Thymus (tissue), 14 donors: ENCODE measurements at places on chromosomes 1 and 21.

DNA sequence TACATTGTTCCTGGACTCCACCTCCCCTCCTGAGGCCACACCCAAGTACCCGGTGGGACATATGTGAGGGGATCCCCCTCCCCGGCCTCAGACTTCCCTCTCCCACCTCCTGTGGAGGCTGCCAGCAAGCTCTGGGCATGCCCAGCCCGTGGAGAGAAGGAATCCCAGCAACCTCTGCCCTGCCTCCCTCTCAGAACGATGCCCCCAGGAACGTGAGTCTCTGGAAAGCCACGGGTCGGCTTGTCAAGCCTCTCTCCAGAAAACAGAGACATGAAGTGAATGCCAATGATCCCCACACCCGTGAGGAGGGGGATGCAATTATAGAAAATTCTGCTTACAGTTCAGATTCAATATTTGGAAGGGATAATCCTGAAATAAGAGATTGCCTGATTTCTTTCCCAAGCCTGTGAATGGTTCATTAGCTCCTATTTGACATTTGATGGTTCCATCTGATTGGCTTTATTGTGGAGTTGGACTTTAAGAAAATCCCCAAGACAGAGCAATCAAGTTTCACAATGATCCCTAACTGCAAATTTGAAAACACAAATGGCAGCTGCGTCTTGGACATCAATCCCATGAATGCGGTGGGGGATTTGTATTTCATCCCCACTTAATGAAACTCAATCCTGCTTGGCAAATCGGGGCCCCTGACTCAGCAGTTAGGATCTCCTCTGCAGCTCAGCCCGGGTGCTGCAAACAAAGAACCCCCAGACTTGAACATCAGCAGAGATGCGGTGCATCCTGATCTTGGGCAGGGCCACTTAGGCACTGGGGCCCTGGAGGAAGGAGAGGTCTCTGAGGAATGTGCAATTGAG is 9.1 kb upstream of the GUCA2B start:
- no peak for DNase-seq

- DNase-seq, result no peak
Observed at GRCh38 chr1:223674119-223674890, 8.8 kb upstream of the CAPN8 start.

DNA sequence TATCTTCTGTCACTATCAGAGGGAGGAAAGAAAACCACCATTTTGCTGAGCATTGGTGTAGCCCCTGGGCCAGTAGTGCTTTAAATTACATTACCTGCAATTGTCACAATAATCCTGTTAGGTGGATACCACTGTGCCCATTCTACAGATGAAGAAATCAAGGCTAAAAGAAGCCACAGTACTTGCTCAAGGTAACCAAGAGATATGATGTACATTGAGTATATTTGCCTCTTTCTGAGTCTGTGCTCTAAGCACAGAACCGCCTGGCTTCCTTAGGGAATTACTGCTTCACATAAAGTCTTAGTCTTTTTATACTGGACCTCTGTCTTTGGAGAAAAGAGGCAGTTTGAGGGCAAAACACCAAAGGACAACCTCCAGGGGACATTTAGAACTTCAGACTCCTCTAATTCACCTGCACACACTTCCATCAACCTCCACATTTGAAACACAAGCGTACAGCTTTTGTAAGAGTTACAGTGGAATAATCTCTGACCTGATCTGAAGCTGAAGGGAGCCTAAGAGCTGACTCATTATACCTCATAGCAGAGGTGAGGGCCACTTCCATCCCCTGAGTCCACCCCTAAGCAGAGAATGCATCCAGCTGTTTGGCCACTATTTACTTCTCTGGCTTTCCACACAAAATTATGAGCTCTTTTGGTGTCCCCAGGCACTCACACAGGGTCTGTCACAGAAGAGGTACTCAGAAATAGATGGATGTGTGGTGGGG is 61.8 kb downstream of the PLPP3 start:
- no peak for DNase-seq

DNA sequence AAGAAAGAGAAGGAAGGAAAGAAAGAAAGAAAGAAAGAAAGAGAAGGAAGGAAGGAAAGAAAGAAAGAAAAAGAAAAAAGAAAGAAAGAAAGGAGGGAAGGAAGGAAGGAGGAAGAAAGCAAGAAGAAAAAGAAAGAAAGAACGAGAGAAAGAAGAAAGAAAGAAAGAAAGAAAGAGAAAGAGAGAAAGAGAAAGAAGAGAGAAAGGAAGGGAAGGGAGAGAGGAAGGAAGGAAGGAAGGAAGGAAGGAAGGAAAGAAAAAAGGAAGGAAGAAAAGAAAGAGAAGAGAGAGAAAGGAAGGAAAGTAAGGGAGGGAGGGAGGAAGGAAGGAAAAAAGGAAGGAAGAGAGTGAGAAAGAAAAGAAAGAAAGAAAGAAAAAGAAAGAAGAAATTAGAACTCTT is 95.4 kb upstream of the ZNF281 start:
- DNase-seq, result no peak

DNA sequence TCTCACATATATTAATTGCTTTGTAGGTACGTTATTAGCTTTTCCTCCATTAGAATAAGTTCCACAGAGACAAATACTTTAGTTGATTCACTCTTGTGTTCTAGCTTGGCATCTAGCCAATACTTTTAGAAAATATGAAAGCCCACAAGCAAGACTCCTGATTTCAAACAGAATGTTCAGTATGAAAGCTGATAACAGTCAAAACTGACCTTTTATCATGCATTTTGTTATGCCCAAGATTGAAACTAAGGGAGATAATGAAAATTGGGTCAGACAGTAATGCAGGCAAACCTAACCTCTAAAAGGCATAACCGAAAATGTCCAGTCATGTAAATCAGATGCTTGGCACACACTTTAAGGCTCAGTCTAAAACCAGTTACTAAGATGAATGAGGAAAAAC is 61.7 kb downstream of the ERICH3 start:
- DNase-seq, result no peak

- DNase-seq, result no peak
Observed at GRCh38 chr21:45156459-45156858, 82.1 kb downstream of the ADARB1 start.

GRCh38 chr1:166086113-166086883 is 80.5 kb downstream of the FAM78B start:
- DNase-seq, result no peak

GRCh38 chr1:15110867-15111230 is 42.7 kb upstream of the TMEM51 start:
- no peak for DNase-seq

- no peak for DNase-seq
Observed at GRCh38 chr1:232622981-232623380, 7.0 kb downstream of the SIPA1L2 start.

DNA sequence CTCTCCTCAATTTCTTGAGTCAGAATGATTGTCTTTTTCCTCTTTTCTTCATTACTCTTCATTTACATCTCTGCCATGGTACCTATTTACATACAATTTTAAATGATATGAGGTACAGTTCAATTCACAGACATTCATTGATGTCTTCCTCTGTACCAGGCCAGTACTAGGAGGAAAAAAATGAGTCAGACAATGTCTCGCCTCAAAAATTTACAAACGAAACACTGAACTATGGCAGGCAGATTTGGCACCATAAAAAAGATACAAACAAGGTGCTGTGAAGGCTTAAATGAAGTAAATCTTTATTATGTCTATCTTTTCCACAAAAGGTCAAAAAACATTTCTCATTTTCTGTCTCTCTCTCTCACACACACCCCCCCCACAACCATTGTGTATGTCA is 71.0 kb downstream of the RGS13 start:
- DNase-seq, result no peak

DNA sequence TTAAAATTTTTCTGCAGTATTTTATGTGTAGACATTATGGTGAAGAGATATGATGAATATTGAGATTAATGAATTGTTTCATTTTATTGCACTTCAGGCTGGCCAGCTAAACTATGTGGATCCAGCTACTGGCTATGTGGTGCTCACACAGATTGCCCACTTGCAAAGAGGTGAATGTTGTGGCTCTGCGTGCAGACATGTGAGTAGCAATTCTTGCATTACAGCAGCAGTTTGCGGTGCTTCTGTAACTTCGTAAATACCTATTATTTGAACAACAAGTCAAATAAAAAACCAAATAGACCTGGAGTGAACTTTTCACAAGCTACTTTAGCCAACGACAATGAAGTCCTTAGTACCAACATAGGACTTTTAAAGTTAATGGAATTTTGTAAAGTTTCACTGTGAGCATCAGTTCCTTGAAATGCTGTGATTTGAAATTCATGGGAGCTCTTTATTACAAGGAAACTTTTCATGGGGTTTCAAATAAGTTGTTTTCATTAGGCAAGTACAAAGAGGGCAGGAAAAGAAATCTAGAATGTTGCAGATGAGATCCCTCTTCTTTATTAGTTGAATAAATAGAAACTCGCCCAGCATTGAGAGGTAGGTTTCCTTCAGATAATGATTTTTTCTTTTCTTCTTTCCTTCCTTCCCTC is 3.4 kb downstream of the C1orf53 start:
- DNase-seq, result no peak

DNA sequence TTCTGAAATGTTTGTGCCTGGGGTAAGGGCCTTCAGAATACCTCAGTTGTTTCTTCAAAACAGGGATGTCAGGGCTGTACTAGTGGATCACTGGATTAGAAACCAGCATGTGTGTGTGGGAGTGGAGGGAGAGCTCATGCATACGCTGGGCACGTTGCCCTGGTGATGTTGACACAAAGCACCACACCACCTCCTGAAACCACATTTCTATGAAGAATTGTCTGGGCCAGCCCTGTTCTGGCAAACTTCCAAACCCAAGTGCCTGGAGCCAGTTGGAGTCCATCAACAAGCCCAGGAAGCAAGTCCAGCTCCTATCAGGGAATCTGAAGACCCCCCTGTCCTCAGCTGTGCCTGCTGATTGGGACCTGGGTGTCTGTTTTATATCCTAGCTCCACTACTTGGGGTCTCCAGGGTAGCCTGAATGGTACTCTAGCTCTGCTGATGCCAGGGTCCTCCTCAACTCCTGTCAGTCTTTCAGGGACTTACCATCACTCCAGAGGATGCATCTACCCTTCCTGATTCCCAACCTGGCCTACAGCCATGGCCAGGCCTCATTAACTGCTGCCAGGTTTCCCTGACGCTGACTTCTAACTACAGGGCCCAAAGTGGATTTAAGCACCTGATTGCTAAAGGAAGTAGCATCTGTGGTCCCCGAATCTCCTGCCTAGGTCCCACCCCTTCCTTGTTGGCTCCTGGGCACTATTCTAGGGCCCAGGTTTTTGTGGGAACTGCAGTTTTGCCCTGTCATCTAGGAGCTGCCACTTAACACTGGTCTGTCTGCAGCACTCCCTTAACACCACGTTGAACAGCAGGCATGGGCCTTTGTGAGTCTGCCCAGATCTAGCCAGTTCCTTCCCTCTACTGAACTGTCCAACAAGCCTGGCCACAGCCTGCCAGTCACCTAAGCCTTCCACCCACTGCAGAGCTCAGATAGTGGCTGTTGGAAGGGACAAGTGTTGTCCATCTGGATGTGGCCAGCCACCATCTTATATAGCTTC is 45.5 kb downstream of the LPAR3 start:
- DNase-seq, result no peak

- peak; percentile 58 for DNase-seq
Observed at GRCh38 chr1:2415801-2416208, 3.4 kb upstream of the PEX10 start.

- DNase-seq, result no peak
Observed at GRCh38 chr21:34730194-34730593, 61.4 kb downstream of the CLIC6 start.

DNA sequence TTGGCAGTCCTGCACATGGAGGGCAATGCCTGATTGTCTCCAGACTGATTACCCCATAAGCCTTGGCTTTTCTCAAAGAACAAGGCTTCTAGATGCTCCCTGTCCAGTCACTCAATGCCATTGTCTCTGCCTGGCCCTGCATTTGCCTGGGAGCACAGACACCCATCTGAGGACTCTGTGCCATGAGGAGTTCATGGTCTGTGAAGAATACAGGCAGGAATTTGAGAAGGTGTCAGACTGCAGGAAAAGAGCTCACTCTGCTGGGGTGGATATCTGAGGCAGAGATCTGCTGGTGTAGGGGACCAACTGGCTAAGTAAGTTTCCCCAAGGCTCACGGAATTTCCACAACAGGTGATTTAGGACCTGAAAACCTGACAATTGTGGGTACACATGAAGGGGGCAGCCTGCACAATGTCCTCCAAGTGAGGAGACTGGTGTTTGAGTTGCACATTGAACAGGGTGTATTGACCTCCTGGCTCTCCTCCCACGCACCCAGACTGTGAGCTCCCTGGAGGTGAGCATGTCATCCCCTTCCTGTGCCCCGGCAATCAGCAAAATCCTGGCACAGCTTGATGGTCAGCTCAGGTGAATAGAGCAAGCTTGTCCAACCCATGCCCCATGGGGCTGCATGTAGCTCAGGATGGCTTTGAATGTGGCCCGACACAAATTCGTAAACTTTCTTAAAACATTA is 829 bp downstream of the CYP4A22 start:
- no peak for DNase-seq

- no peak for DNase-seq
Observed at GRCh38 chr1:208069317-208069716, 158.4 kb upstream of the CD34 start.

- no peak for DNase-seq
Observed at GRCh38 chr1:20999525-21000244, 177.0 kb downstream of the EIF4G3 start.

GRCh38 chr1:235892202-235892601 is 25.5 kb upstream of the LYST start:
- DNase-seq, result no peak

- DNase-seq, result no peak
Observed at GRCh38 chr1:164361927-164362326, 197.1 kb upstream of the PBX1 start.

GRCh38 chr1:58850636-58851035 is 66.8 kb upstream of the JUN start:
- DNase-seq, result no peak

DNA sequence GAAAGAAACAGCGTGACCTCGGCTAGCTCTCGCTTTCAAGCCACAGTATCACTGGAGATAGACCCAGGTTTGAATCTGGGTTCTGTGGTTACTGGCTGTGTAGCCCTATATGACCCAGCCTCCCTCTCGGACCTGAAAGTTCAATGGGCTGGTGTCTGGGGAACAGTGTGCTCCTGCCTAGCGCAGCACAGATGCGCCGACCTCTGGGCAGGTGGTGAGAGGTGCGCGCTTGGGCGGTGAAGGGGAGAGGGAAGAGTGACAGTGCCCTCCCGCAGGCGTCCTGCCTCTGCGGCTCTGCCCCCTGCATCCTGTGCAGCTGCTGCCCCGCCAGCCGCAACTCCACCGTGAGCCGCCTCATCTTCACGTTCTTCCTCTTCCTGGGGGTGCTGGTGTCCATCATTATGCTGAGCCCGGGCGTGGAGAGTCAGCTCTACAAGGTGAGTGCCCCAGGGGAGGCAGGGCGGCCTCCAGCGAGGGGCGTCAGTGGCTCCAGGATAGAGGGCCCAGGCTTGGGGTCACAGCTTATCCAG is 10.5 kb downstream of the SERINC2 start:
- peak; percentile 63 for DNase-seq

- DNase-seq, result no peak
Observed at GRCh38 chr1:6857831-6858230, 72.6 kb downstream of the CAMTA1 start.

DNA sequence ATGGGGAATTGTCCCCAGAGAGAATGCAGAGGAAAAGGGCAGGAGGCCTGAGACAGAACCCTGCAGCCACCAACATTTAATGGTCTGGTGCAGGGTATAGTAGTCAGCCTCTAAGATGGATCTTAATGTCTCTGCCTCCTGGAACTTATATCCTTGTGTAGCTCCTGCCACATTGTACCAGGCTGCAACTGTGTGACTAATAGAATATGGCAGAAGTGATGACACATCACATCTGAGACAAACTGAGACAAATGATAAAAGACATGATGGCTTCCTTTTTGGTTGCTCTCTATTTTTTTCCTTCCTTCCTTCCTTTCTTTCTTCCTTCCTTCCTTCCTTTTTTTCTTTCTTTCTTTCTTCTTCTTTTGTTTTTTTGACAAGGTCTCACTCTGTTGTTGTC is 37.1 kb upstream of the CYP4B1 start:
- no peak for DNase-seq
